CD8-positive, alpha-beta T cell (primary cell): ENCODE measurements at places on chromosomes 6 and 20. TPM values are rescaled to one million over a fixed set of nuclear protein-coding genes. Genes with fewer than 3 reads are reported as not detected.

GMNN gene
- 14.1 TPM for total RNA-seq

LCA5 gene
- not detected for total RNA-seq

DLL1 gene
- total RNA-seq, result 19.9 TPM

FOXF2 gene
- not detected for total RNA-seq

OTOR gene
- not detected for total RNA-seq

HCRTR2 gene
- not detected for total RNA-seq

IL20RA gene
- not detected for total RNA-seq

PROKR2 gene
- not detected for total RNA-seq

IP6K3 gene
- not detected for total RNA-seq

RNF144B gene
- 1.3 TPM for total RNA-seq

SAMD3 gene
- 41.0 TPM for total RNA-seq

HLA-DQB1 gene
- total RNA-seq, result 30.6 TPM

DYNLT2 gene
- 3.6 TPM for total RNA-seq

EYA2 gene
- not detected for total RNA-seq

TFAP2D gene
- total RNA-seq, result not detected

ECT2L gene
- not detected for total RNA-seq

SALL4 gene
- total RNA-seq, result 0.08 TPM

MAFB gene
- total RNA-seq, result 0.44 TPM

ADGRG6 gene
- 0.61 TPM for total RNA-seq
